ENCODE measurements at places on chromosomes 5 and 9.

DNA sequence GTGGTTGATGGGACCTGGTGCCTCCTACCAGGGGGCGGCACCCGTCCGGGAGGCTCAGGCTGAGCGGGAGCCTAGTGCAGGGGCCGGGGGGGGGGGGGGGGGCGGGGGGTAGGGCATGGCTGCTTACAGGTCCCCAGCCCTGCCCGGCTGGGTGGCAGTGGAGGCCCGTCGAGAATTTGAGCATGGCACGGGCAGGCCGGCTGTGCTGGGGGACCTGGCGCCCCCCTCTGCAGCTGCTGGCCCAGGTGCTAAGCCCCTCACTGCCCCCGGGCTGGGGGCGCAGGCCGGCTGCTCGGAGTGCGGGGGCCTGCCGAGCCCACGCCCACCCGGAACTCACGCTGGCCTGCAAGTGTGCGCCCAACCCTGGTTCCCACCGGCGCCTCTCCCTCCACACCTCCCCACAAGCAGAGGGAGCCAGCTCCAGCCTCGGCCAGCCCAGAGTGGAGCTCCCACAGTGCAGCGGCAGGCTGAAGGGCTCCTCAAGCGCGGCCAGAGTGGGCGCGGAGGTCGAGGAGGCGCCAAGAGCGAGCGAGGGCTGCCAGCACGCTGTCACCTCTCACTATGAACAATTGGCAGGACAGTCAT, 77.7 kb downstream of the LMNB1 start:
- no peak for DNase-seq

DNA sequence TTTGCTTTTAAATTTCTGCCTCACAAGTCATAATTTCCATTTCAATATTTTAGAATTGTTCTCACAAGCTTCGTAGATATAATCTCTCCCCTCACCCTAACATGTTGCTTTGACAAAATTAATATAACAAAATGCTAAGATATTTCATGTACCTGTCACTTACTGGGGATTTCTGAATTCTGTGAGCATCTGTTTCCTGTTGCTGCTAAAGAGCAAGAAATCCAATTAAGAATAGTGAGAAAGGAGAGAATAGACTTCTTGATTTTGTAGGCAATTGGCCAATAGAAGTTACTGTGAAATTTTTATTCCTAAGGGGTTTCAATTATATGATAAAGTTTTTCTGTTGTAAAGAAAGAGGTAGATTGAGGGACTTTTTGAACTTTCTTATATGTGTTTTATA, 796.5 kb upstream of the ARRDC3 start:
- DNase-seq = no peak

DNA sequence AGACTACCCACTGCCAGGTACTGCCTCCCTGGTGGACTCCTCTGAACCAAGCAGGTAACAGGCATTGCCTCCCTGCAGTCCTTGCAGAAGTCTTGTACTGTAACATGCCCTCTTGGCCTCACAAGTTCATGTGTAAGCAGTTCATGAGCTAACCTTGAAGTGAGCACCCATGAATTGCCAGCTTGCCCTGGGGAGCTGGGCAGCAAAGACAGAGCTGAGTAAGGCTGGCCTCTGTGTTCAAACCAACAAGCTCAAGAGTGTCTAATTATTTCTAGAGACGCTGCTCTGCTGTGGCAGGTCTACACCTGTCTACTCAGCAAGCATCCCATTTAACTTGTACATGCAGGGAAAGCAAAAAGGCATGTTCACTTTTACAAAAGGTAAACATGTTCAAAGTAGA, 113.5 kb downstream of the FEM1C start:
- DNase-seq = no peak

- DNase-seq = no peak
Observed at GRCh38 chr9:113393281-113393680, 7.8 kb downstream of the ALAD start.

DNA sequence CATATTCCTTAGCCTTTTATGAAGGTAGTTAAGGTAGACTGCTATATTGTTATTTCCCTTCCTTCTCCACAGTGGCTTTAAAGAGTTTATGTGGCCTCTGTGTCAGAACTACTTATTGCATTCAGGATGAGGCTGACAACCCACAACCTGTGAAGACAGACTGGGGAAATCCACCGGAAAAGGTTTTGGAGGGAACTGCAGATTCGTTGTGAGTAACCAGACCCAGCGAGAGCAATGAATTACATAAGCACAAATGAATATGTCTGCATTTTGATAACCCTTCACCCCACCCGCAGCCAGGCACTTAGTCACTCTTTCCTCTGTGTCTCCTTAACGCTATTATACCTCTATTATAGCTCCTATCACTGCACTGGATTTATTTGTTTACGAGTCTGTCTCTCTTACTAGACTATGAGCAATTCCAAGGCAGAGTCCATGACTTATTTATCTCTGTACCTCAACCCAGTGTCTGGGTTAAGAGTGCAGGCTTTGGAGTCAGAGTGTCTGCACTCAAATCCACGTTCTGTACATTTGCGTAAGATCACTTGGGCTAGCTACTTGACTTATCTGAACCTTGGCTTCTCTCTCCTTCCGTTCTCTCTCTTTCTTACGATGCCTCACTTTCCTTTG, 19.2 kb downstream of the KCTD16 start:
- DNase-seq = peak; percentile 83

DNA sequence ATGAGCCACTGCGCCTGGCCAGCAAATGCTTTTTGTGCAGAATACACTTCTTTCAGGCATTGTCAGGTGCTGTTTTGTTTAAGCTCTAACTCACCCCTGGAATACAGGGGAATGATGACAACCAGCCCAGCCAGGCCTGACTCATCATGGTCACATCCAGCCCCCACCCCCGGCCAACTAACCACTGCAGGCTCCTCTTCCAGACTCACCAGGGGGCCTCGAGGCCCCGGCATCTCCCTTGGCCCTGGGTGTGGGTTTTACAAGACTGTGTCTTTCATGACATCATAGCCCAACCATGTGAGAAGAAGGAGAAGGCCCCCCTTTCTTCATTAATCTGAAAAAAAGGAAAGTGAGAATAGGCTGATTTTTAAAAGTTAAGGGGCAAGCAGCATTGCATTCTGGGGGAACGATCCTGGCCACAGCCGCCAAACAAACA, 35.5 kb downstream of the OLFML2A start:
- DNase-seq = no peak

DNA sequence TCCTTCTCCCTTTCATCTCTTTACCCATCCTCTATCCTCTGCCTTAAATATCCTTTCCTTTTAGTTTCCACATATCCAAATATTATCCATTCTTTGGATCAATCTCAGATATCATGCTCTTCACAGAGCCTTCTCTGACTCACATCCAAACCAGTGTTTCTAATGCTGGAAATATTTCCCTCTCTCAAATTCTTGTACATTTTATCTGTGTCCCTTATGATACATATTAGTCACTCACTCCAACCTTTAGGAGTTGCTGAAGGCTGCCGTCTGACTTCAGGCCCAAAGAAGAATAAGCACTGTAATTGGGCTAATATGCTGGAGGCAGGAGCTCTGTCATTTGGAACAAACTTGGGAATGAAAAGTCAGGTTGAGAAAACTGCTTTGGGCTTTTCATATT, 156.4 kb upstream of the RUSC2 start:
- DNase-seq = no peak

GRCh38 chr9:133238272-133238850, 29.3 kb upstream of the OBP2B start:
- DNase-seq = peak; percentile 35

- no peak for DNase-seq
Observed at GRCh38 chr5:76720988-76721569, 5.2 kb downstream of the F2R start.

DNA sequence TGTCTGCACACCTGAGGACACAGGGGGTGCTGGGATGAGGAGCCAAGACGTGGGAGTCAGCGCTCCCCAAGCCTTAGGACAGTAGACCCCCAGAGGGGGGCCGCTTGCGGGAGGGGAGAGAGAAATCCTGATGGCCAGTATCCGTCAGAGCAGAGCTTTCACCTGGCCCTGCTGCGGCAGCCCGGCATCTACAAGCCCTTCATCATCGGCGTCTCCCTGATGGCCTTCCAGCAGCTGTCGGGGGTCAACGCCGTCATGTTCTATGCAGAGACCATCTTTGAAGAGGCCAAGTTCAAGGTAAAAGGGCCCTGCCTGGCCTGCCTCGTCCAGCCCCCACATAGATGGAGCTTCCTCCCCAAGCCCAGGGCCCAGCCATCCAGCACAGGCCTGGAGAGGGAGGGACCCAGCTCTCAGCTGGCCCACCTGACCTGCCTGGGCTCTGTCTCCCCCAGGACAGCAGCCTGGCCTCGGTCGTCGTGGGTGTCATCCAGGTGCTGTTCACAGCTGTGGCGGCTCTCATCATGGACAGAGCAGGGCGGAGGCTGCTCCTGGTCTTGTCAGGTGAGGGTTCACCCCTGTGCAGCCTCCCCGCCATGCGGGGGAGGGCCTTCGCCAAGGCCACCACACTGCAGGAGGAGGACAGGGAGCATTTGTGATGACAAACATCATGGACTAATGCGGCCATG, 6.7 kb downstream of the SLC2A8 start:
- DNase-seq = no peak

DNA sequence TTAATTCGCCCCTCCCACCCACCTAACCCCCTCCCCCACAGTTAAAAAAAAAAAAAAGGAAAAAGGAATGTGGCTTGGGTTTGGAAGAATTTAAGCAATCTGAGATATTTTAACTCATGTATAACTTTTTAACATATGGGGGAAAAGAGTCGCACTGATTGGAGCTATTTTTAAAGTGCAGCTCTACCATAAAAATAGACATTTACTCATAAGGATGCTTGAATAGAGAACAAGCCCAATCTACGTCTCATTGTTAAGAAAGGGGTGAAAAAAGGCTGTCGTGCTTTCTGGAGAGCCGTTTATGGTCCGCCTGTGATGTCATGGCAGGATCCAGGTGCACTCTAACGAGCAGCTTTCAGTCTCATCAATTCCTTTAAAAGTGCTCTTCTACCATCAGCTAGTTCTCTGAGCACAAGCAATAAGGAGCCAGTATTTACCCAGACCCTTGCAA, 142.4 kb downstream of the ELAVL2 start:
- no peak for DNase-seq

DNA sequence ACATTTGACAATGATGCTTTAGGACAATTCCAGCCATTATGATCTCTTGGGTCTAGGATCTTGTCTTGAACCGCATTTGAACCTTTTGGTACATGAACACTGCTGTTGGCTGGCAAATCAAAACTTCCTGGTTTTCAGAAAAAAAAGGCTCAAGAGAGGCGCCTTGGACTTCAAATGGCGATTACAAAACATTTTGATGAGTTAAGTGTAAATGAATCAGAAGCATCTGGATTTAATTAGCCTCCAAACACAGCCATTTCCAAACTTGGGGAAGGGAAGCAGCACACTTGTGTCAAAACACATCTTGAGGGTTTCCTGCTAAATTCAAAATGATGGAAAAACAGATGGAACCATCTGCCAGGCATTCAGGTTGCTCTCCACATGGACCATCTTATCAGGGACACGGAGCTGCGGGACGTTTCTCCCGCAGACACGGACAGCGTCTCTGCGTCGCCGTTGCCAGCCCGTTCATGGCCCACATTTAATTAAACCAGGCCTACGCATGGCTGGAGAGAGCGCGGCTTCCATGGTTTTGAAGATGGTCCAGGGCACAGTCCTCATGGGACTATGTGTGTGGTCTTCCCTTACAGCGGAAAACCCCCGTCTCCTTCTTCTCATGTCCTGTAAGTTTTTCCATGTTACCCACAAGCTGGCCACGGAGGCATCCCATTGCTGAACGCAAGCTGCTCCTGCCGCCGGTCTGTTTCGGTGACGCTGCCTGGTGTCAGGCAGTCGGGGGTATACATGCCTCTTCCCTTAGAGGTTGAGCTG, 55.8 kb upstream of the PTCH1 start:
- no peak for DNase-seq

DNA sequence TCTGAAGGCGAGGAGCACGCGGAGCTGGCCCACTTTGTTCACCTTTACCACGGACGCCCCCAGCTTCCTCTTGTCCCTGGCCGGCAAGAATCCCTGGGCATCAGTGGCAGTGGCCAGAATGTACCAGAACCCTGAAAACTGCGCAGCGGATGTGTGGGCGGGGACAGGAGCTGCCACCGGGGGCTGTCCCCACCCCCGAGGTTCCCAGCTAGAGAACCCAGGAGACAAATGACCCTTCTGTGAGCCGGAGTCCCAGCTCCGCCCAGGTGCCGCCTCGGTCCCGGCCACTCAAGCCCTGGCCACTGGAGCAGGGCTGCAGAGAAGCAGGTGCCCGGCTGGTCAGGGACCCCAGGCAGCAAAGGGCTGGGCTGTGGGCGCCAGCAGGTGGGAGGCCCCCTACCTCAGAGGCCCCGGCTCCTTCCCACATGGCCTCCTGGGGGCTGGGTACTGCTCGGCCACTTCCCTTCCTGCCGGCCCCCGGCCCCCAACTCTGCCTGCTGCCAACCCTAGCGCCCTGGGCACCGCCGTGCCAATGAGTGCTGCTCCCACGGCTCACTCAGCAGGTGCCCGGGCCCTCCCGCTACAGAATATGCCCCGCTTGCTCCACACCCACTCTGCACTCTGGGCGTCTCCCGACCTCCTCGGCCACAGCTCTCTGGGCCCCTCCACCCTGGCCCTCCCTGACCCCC, 713 bp downstream of the LCN10 start:
- DNase-seq = peak; percentile 63

- no peak for DNase-seq
Observed at GRCh38 chr5:2674456-2674855, 77.0 kb downstream of the IRX2 start.

GRCh38 chr9:129895376-129896268, 60.4 kb downstream of the USP20 start:
- DNase-seq = peak; percentile 68

DNA sequence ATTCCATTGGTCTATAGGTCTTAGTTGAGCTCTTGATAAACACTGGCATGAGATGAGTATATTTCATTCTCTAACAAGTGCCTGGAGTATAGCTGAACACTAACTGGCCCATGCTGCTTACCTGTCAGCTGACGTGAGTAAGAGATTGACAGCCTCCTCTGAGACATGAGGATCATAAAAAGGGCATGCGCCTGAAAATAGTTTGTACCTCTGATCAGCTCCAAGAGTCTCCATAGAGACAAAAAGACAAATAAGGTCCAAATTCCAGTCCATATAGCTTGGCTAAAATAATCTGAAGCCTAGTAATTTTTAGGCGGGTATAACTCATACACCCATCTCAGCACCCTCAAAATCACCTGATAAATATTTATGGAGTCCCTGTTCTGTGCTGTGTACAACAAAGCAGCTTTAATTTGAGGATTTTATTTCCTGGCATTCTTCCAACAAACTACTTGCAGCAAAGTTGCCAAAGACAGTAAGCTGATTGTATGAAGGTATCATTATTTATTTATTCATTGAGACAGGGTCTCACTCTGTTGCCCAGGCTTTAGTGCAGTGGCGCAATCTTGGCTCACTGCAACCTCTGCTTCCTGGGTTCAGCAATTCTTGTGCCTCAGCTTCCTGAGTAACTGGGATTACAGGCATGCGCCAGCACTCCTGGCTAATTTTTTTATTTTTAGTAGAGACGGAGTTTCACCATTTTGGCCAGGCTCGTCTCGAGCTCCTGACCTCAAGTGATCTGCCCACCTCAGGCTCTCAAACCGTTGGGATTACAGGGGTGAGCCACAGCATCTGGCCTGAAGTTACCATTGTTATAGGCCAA, 16.2 kb upstream of the FSD1L start:
- DNase-seq = no peak

DNA sequence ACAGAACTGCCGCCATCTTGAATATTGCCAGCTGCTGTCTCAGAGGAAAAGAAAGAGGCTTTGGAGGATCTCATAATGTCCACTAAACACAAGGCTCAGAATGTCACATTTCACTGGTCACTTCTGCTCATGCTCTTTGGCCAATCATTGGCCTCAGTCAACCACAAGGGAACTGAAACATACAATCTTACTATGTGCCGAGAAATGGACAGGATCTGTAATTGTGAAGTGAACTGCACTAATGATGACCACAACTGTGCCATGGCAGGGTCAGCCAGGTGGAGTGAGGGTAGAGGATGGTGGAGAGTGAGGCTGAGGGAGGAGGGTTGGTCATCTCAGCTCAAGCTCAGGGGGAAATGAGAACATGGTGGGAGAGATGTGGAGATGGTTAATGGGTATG, 32.8 kb downstream of the GDNF start:
- DNase-seq = no peak

Data from activated T-cell treated with anti-CD3 and anti-CD28 coated beads, Interleukin-2, amount 50 U/mL, for 72 hours (primary cell).